ENCODE measurements at places on chromosomes 2 and 18. TPM values are rescaled to one million over a fixed set of nuclear protein-coding genes. Genes with fewer than 3 reads are reported as not detected.
A peak's percentile ranks its signal among the peaks of the same experiment; 100 is the strongest.

- no peak for DNase-seq
These were observed 61.4 kb downstream of the PRPF40A start for GRCh38 chr2:152655880-152656279.

- DNase-seq = no peak
These were observed 16.9 kb upstream of the ZCCHC2 start for GRCh38 chr18:62505669-62506494.

FOXD4L1 gene
- total RNA-seq = 0.25 TPM

GRCh38 chr2:2174956-2175355, 156.1 kb downstream of the MYT1L start:
- no peak for DNase-seq

GRCh38 chr2:29921560-29921915, at the start of gene ALK:
ALK (minus strand) TSS chr2:29921586; CDS start chr2:29920659, 927 bp downstream.
- peak; percentile 83 for DNase-seq

GRCh38 chr2:178761759-178762371, 45.4 kb downstream of the TTN start:
- peak; percentile 49 for DNase-seq

GRCh38 chr2:70009762-70010575, 48.5 kb upstream of the ASPRV1 start:
- no peak for DNase-seq

- no peak for DNase-seq
These were observed 105.0 kb upstream of the HAAO start for GRCh38 chr2:42897358-42897757.

LYG2 gene
- total RNA-seq = not detected

DNA sequence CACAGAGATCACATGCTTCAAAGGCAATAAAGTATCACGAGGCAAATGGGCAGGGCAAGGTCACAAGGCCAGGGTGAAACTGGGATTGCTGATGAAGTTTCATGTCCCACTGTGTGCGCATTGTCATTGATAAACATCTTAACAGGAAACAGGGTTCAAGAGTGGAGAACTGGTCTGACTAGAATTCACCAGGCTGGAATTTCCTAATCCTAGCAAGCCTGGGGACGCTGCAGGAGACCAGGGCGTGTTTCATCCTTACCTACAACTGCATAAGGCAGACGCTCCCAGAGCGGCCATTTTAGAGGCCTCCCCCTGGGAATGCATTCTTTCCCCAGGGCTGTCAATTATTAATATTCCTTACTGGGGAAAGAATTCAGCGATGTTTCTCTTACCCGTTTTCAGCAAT, 33.2 kb downstream of the PTPN4 start:
- no peak for DNase-seq
